Suppressor macrophage treated with lipopolysaccharide for 4 hours (primary cell): ENCODE measurements at places on chromosomes 5 and 9.
A peak's percentile ranks its signal among the peaks of the same experiment; 100 is the strongest.

DNA sequence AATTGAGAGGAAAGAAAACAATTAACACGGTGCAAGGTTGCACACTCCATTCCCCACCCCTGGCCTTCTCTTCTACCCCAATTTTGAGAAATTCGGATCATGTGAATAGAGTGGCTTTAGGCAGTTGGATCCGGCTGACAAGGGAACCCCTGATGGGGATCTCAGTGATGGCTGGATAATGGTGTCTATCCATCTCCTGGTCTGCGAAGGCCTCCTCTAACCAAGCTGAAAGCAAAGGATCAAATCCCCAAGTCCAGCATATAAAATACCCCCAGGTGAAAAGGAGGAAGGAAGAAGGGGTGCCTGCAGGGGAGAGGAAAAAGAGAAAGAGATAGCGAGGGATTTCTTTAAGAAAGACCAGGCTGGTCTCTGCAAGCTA is 16.0 kb downstream of the NR2F1 start:
- no peak for DNase-seq

DNA sequence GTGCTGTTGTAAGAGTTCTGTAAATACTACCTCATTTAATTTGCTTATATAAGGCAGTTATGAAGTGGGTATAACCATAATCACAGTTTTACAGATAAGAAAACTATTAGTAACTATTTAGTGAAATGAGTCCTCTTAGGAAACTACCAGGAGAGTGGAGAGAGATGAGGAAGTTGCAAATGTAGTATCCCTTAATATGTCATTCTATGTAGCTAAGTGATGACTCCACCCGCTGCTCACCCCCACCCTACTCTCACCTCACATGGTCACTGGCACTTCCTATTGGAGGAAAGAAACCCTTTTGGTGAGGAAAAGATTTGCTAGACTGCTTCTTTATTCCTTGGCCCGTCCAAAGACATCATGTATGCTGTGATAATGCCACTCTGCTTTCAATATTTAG is 241.8 kb upstream of the SLC24A2 start:
- no peak for DNase-seq

DNA sequence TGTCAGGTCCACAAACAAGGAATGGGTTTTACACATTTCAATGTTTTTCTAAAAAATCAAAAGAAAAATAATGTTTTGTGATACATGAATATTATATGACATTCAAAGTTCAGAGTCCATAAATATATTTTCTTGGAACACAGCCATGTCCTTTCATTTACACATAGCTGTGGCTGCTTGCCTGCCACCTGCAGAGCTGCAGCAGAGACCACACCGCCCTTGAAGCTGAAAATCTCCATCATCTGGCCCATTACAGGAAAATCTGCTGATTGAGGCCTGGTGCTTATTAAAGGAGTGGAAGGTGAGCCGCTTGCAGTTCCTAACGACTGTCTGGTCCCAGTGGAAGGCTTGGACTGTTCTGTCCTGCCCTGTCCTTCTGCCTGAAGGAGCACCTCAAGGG is 232.6 kb upstream of the ADAMTS16 start:
- DNase-seq: no peak

GRCh38 chr9:306907-307306 is 92.2 kb downstream of the DOCK8 start:
- peak; percentile 47 for DNase-seq

DNA sequence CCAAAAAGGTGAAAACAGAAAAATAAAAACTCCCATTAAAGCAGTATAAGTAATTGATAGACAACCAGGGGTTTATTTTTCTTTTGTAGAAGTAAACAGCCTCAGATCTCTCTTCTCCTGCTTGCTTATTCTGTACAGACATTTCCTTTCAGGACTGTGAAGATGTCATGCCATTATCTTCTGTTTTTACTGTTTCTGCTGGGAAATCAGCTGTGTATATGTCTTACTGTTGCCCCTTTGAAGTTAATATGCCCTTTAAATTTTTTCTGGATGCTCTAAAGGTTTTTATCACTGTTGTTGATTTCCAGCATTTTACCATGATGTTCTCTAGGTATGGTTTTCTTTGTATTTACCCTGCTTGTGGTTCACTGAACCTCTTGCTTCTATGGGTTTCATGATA is 199.5 kb downstream of the NXNL2 start:
- no peak for DNase-seq

DNA sequence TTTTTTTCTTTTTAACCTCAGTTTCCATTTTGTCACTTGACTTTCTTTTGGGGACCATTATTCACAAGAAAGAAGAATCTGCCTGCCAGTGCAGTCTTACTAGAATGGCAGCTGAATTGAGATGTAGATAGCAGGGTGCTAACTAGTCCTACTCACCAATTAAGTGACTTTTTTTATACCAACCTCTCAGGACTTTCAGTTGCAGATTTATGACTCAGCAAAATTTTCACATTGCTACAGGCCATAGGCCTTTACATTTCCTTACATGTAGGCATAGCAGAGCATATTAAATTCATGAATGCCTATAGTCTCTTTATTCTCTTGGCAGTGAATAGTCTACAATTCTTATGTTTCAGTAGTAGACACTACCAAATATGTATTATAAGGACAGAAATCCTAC is 54.0 kb upstream of the FKTN start:
- DNase-seq: peak; percentile 37

DNA sequence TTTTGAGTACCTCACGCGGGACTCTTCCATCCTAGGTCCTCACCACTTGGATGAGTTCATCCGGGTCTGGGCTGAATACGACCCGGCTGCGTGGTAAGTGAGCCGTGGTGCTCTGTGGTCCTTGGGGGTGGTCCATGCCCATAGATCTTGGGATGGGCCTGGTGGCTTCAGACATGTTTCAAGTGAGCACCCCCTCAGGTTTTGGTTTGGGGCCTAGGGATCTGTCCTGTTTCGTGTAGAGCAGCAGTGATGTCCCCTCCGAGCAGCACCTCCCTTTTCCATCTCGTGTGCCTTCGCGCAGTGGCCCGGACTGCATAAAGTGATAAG is 218.9 kb downstream of the CACNA1B start:
- DNase-seq: no peak

GRCh38 chr5:115458416-115458815 is 86.2 kb downstream of the FEM1C start:
- peak; percentile 69 for DNase-seq

- DNase-seq: no peak
Observed at GRCh38 chr9:71472400-71472799, 295.9 kb downstream of the CEMIP2 start.

DNA sequence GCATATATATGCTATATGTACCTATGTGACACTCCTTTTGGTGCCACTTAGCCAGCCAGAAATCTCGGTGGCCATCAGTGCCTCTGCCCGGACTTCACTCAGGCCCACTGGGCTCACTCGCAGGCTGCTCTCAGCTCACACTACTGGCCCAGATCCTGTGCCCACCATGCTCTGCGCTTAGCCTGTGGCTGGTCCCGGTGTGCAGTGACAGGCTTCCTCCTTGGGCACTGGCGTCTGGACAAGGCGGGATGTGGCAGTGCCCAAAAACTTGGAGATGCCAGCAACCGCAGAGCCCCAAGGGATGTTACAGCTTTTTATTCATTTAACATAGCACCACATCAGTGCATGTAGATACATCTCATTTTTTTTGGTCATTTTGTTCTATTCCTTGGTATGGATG is 77.4 kb downstream of the NREP start:
- no peak for DNase-seq

DNA sequence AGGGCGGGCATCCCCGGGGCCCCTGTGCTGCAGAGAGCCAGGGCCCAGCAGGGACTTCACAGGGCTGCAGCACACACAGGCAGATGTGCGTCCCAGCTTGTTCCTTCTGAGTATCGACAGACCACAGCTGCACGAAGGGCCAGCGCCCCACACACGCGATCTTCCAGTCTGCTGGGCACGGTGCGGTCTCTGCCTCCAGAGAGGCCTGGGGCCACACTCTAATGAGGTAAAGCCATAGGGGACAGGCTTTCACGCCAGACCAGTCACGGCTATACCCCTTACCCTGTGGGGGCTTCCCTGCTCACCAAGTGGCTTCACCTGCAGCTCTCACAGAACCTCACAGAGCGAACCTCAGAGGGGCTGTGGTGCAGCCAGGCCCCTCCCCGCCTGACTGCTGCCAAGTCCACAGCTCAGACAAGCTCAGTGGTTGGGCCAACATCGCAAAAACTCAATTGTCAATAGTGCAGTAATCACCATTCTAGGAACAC is 82.2 kb downstream of the SHB start:
- no peak for DNase-seq

- DNase-seq: no peak
Observed at GRCh38 chr5:4319478-4320128, 724.0 kb downstream of the IRX1 start.

- DNase-seq: no peak
Observed at GRCh38 chr9:110224583-110224982, 16.6 kb upstream of the C9orf152 start.

GRCh38 chr5:131957721-131958441 is 12.4 kb upstream of the MEIKIN start:
- DNase-seq: no peak

GRCh38 chr9:114206221-114206789 is 51.0 kb downstream of the COL27A1 start:
- DNase-seq: no peak

DNA sequence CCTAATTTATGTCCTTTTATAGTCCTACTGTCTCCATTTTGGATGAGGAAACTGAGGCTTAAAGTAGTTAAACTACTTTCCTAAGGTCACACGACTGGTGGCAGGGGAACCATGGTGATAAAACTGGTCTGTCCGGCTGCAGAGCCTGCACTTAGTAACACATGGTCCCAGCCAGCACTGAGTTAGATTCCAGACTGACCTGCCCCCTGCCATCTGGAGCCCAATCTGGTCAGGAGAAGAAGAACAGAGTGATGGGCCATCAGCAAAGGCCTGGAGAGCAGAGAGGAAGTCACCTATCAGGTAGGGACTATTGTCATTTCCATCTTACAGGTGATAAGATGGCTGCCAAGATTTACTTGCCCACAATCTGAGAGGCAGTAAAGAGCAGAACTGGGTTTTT is 86.6 kb upstream of the SLC25A48 start:
- no peak for DNase-seq

DNA sequence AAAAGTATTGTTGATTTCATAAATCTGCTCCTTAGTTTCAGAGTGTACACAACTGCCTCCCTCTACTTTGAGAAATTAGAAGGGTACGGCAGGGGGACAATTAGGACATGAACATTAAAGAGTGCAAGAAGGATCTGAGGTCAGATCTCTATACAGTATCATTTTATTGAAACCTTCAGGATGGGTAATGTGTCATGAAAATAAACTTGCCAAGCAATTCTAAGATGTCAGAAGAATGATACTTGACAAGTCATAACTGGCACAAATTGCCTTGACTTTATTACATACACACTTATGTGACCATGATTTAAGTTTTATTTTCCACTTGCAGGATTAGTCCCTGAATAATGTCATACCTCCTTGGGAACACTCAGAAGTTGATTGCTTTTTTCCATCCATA is 92.8 kb downstream of the PLPP1 start:
- DNase-seq: no peak

DNA sequence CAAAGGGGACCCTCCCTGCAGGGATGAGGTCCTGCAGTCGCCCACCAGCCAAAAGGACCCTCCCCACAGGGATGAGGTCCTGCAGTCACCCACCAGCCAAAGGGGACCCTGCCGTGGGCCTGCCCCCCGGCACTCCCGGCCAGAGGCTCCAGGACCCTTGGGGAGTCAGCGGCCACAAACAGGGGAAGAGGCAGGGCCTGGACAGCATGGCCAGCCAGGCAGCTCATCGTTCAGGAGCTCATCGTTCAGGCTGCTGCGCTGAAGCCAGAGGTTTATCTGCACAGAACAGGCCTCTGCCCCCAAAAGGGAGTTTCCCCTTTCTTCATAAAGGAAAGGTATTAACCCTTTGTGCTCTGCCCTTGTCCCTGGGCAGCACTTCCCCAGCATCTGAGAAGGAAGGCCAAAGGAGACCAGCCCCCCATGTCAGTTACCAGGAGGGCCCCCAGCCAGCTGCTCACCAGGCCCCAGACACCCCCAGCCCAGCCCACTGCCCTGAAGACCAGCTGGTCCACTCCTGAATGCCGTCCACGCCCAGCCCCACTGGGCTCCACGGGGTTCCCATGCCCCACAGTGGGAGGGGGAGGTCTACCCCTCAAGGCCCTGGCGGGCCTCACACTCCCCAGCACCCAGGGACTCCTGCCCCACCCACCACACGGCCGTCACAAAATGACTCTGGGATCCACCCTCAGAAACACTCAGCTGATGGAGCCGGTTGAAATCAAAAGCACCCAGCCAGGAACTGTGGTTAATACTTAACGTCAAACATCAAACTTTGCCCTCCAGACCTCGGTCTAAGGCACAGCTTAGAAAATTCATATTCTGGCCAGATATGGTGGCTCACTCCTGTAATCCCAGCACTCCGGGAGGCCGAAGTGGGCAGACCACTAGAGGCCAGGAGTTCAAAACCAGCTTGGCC is 6.3 kb downstream of the SLC12A7 start:
- DNase-seq: peak; percentile 66

GRCh38 chr5:56910210-56910965 is 992 bp downstream of the SETD9 start:
- DNase-seq: peak; percentile 73

DNA sequence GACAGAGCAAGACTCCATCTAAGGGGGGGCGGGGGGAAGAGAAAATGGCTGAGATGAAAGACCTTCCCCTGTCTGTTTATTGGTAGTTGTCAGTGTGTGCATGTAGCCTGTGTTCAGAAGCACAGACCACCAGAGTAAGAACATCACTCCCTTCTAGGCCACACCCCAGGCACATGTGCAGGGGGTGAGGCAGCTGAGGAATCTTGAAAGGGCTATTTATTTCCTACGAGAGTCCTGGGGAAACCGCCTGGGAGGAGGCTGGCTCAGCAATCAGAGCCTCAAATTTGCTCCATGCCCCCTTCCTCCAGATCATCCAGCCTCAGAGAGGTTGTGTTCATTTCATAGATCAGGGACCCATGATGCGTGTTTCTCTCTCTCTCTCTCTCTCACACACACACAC is 7.1 kb downstream of the MYORG start:
- DNase-seq: no peak

DNA sequence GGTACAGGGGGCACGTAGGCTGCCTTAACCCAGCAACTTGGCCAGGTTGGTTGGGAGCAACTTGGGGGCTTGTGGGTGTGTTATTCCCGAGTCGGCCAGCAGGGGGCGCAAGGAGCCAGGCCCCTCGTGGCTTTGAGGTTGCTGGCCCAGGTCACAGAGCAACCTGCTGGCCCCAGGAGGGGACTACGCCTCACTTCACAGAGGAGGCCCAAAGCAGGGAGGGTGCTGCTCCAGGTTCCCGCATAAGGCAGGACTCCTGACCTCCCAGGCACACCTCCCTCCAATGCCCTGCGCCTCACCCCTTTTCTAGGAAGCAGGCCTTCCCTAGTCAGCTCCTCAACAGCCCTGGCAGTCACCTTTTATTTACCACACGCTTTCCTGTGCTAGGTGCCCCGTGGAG is 18.1 kb downstream of the KYAT1 start:
- DNase-seq: peak; percentile 75

DNA sequence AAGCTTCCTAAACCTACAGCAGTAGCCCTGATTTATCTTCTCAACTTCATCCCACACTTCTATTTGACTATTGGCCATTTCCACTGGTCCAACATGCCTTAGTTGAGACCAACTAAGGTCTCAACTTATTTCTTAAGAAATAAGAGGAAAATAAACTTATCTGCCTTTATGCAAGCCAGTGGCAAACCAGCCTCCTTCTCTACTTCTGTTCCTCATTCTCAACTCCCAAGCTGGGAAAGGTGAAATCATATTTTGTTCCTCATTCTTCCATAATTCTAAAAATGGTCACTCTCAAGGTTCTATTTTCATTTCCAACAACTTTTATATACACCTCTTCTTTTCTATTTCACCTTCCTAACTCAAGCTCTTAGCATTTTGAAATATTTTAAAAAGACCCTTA is 149.6 kb upstream of the C9orf72 start:
- DNase-seq: peak; percentile 29

GRCh38 chr9:89774858-89775370 is 170.1 kb downstream of the GADD45G start:
- no peak for DNase-seq
